ENCODE measurements at places on chromosomes 16 and 17.
A peak's percentile ranks its signal among the peaks of the same experiment; 100 is the strongest.

DNA sequence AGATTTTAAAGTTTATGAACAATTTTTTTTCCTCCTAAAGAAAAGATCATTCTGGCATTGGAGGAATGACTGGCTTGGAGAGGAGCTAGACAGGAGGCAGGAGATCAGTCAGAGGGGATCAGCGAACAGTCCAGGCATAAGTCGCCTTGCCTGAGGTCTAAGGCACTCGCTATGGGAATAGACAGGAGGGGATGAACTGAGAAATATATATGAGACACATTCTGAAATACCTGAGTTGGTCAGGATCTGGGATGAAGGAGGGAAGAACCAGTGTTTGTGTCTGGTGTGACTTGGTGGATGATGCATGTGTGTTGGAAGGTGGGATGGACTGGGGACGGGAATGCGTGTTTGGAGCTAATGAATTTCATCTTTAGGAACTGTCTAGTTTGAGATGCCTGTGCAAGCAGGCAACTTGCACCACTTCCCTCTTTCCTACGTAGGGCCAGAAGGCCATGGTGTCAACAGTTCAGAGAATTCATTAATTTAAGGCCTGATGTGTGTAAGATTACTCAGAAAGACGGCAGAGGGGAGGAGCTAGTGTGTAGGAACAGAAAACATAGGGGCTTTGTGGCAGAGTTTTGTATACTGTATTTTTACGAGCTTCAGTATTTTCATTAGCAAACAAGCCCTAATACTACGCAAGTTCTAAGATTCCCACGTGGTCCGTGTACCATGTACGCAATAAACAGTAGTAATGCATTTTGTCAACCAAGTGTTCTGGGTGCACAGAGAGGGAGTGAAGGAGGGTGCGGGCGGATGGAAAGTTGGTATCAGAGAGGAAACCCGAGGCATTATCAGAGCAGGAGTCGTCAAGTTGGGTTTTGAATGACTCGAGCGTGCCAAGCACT is 825 bp downstream of the HEATR6 start:
- DNase-seq = peak; percentile 81

DNA sequence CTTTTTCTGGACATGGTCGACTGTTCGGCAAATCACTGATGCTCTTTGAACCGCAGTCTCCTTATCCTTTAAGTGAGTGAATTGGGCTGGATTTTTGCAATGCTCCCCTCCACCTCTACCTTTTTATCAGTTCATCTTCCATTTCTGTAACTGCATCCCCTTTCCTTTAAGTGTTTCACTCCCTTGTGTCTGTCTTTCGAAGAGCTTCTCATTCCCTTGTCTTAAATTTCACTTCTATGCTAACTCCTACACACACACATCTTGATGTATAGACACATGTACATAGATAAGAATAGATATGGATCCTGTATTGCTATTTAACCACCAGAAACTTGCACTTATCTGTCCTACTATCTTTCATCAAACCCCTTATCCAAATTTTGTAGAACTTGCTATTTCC is 250.7 kb downstream of the PHKB start:
- no peak for DNase-seq

- DNase-seq = no peak
Observed at GRCh38 chr16:84423416-84423837, 55.1 kb downstream of the ATP2C2 start.

GRCh38 chr17:17001076-17001777 is 29.3 kb upstream of the TNFRSF13B start:
- DNase-seq = no peak

GRCh38 chr16:72743011-72743761 is 304.7 kb downstream of the ZFHX3 start:
- no peak for DNase-seq

- DNase-seq = no peak
Observed at GRCh38 chr16:54489225-54490111, 202.9 kb upstream of the IRX3 start.

- no peak for DNase-seq
Observed at GRCh38 chr16:84924331-84925091, 86.8 kb downstream of the ZDHHC7 start.

DNA sequence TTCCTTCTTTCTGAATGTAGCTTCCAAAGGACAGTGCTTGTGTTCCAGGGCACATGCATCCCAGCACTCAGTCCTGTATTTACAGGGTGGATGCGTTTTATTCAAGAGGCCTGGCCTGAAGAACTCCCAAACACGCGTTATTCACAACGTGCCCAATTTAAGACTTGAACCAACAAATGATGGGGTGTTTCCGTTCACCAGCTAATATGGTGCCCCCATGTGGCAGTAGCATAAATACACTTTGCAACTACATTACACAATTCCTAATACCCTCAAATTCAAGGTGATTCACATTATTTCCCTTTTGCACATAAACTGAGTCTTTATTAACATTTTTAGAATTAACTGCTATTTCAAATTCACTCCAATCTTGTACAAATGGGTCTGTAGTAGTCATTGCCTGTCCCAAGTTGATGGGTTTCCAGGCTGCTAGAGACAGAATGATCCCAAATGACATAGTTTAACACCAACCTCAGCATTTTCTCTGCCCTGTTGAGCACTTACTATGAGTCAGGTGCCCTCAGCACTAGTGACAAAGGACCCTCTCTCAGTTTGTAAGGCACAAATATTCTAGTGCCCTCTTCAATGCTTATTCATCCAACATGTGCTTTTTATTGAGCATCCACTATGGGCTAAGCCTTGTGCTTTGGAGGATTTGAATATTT is 26.9 kb downstream of the HSD17B2 start:
- peak; percentile 35 for DNase-seq

DNA sequence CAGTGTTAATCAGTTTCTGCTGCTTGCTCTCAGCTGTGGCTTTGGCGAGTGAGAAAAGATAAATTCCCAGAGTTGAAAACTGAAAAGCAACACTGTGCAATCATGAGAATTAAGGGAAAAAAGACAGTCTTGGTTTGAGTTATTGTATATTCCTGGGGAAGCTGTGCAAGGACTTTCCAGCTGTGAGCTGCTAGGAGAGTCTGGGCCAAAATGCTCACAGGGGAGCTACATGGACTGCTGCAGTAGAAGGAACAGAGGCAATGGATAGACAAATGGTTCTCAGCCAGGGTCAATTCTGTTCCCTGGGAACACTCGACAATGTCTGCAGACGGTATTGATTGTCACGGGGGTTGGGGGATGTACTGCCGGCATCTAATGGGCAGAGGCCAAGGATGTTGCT is 102.0 kb upstream of the ADAMTS18 start:
- no peak for DNase-seq

DNA sequence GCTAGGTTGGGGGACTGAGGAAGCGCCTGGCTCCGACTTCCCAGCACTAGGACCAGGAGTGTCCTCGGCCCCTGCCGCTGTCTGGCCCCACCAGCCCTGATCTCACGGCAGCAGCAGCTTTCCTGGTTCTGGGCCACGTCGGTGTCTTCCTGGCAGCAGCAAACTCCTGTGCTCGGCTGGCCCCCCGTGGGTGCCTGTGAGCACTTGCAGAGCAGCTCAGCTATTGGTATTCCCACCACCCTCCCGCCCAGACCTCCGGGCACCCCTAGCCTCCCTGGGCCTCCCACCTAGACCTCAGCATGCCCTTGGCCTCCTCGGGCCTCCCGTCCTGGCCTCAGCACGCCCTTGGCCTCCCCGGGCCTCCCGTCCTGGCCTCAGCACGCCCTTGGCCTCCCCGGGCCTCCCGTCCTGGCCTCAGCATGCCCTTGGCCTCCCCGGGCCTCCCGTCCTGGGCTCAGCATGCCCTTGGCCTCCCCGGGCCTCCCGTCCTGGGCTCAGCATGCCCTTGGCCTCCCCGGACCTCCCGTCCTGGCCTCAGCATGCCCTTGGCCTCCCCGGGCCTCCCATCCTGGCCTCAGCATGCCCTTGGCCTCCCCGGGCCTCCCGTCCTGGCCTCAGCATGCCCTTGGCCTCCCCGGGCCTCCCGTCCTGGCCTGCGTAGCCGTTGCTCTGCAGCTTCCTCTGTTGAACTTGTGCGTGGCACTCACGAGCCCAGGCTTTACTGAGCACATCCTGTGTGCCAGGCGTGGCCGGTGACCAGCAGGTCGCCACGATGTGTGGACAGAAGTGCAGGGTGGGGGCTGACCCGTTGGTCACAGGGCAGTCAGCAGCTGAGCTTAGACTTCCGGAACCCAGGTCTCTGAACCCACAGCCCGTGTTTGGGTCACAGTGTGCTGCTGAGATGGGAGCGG is 51.8 kb upstream of the ACSF3 start:
- no peak for DNase-seq

DNA sequence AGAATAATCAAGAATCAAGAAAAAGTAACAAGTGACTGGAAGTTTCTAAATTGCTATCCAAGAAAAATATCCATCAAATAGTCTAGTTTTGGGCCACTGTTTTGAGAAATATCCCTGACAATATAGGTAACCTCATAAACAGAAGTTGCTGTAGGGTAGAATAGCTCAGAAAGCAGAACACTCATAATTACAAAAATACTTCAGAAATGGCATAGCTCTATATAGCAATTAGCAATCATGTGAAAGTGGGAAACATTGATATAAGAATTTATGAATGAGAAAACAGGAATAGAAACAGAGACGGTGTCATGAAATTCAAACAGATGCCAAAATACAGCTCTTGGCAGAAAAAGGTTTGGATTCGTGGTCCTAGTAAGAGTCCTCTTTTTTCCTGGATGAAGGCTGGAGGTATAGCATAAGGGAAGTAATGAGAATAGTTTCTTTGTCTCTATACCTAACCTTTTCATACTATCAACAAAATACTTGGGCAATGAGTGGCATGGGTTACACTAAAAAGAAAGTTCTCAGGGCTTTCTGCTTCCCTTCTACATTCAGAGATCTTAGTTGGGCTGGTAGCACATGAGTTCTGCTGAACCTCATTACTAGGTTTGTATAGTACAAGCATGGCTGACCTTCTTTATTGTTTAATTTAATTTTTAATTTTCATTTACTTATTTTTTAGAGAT is 33.5 kb downstream of the SPAG9 start:
- no peak for DNase-seq

GRCh38 chr17:35740997-35741931 is 9.8 kb downstream of the RASL10B start:
- DNase-seq = peak; percentile 51

DNA sequence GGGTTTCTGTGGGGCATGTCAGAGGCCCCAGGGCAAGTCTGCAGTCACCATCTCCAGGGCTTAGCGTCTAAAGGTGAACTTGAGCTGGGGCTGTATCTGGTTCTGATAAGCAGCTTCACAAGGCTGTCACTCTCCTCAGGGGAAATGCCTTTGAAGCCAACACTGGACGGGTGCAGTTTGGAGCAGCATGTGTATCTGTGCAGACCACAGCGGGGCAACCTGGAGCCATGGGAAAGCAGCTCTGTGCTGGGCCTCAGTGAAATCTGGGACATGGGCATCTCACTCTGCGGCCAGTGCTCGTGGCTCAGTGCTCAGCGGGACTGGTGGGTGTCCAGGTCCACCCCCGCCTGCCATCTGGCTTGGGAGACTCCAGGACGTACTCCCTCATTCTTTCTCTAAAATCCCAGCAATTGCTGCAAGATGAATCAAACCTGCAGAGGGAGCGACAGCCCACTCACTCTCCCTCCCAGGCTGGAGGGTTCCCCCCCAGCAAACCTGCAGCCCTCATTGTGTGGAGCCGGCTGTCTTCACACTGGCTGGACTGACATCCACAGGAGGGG is 63.5 kb downstream of the PRMT7 start:
- no peak for DNase-seq

- DNase-seq = no peak
Observed at GRCh38 chr17:19343671-19344151, 18.8 kb downstream of the B9D1 start.

Data from activated CD4-positive, alpha-beta T cell treated with anti-CD3 and anti-CD28 coated beads for 36 hours (primary cell).